ENCODE measurements at places on chromosomes 4 and X.

DNA sequence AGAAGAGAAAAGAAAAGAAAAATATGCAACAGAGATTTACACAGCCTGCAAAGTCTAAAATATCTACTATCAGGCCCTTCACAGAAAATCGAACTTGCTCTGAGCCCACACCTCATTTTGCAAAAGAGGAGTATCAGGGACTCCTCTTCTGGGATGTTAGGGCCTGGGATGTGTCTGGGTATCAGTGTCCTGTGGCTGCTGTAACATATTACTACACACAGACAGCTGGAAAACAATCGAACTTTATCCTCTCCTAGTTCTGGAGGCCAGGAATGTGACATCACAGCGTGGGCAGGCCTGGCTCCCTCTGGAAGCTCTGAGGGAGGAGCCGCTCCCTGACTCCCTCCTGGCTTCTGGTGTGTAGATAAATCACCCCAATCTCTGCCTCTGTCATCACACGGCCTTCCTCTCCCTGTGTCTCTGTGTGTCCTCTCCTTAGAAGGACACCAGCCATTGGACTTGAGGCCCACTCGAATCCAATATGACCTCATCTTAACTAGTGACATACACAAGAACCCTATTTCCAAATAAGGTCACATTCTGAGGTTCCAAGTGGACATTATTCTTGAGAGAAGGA, 52.9 kb downstream of the PPP2R2C start:
- no peak for DNase-seq

- DNase-seq, result no peak
These were observed 100.2 kb upstream of the ANXA3 start for GRCh38 chr4:78451407-78451806.

DNA sequence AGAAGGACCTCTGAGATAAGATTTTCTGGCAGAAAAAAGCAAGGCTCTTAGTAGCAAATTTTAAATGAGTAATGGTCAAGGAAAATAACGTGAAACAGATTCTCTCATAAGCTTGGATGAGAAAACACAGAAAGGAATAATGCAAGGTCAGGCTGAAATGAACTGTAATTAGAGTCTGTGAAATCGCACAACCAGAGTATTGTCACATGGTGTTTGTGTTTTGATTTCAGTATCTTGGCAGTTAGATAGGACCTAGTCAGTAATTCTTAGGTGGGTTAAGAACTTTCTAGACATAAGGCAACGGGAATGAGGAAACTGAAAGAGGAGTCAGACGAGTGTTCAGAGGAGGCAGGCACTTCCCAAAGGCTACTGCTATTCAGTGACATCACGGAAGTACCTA, 34.6 kb downstream of the LIMCH1 start:
- no peak for DNase-seq

GRCh38 chr4:141410839-141411238, 190.1 kb downstream of the ZNF330 start:
- DNase-seq, result no peak

- peak; percentile 72 for DNase-seq
These were observed 5.6 kb upstream of the ADD1 start for GRCh38 chr4:2837904-2838496.

GRCh38 chr4:3780347-3781171, 14.4 kb downstream of the ADRA2C start:
- no peak for DNase-seq

- DNase-seq, result no peak
These were observed 1.0 kb downstream of the PRDX4 start for GRCh38 chrX:23668335-23668734.

DNA sequence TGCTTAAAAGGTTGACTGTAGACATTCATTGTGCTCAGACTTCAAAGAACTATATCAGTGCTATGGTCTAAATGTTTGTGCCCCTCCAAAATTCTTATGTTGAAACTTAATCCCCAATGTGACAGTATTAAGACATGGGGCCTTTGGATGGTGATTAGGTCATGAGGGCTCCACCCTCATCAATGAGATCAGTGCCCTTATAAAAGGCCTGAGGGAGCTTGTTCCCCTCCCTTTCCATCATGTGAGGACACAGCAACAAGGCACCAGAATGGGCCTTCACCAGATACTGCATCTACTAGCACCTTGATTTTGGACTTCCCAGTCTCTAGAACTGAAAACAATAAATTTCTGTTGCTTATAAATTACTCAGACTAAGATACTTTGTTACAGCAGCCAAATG, 28.3 kb downstream of the CLOCK start:
- DNase-seq, result no peak

DNA sequence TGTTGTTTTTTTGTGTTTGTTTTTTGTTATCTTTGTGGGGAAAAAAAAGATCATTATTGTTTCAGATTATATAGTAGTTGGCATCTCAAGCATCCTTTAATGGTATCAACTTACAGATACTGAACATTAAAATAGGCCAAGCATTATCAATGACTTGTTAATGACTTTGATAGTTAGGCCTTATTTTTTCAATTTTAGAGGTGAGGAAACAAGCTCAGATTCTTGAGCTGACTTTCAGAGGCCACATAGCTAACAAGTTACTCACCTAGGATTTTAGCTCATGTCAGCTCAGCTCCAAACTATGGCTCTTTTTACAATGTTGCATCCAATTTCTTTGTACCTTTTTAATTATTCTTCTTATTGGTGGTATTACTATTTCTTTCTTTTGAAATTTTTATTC, 471 bp upstream of the PLAC8 start:
- no peak for DNase-seq

GRCh38 chr4:105474099-105474518, 247 bp upstream of the PPA2 start:
- no peak for DNase-seq

- no peak for DNase-seq
These were observed 114.4 kb downstream of the WDFY3 start for GRCh38 chr4:84852081-84852480.

DNA sequence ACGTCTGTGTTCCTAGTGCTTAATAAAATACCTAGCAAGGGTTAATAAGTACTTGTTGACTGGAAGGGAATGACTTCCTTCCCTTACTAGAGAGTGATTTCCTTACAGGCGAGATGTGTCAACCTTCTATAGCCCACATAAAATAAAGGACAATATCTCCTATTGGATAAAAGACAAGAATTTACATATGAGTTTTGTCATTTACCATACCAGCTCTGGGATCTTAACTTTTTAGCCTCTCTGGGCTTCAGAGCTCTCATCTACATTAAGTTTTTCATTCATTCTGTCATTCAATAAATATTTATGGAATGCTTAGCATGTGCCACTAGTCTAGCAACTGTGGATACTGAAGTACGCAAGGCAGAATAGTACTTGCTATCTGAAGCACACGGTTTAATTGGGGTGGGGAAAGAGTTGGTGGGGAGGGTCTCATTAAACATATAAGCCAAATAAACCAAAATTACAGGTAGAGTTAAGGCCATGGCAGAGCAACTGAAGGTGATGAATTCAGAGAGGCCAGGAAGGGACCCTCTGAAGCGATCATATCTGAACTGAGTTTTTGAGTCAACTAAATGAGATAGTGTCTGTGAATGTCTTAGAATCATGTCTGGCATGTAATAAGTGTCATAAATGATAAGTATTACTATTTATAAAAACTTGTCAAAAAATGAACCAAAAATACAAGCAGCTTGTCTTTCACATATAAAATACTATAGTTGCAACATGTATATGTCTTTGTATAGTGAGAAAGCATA, 91.6 kb upstream of the BMP2K start:
- DNase-seq, result no peak

DNA sequence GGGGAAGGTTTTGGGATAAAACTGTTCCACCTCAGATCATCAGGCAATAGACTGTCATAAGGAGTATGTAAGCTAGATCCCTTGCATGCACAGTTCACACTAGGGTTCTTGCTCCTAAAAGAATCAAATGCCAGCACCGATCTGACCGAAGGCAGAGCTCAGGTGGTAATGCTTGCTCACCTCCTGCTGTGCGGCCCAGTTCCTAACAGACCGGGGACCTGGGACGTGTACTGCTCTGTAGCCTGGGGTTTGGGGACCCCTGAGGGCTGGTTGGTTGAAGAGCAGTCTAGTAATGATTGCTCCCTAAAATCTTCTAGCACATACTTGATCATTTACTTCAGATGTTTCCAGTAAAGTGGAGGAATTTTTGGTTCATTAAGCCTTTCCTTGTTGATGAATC, 173.1 kb upstream of the SLIT2 start:
- DNase-seq, result no peak

DNA sequence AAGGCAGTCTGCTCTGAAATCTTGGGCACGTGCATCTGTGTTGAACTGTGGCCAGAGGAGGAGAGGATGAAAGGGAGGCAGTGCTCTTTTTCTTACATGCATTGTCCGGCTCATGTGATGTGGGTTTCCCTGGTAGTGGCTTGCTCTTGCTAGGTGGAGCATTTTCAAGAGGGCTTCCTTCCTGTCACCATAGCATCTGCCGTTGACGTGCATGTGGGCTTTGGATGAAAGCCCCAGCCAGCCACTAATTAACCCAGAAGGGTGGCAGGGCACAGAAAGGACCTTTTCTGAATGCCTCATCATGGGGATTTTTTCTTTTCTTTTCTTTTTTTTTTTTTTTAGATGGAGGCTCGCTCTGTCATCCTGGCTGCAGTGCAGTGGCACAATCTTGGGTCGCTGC, 121.3 kb downstream of the GPR143 start:
- peak; percentile 11 for DNase-seq

DNA sequence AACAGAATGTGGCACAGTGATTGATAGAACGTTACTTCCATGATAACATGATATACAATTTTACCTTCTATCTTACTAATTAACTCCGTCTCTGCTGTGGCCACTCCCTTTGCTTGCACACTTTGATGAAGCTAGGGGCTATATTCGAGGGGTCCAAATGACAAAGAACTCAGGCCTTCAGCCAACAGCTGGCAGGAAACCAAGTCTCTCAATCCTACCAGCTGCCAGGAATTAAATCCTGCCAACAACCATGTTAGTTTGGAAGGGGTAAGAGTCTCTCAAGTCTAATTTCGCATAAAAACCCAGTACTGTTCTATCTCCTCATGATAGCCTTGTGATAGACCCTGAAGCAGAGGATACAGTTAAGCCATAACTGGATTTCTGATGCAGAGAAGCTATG, 1122.9 kb upstream of the PCDH10 start:
- DNase-seq, result no peak

GRCh38 chr4:183838987-183839712, 66.0 kb upstream of the STOX2 start:
- DNase-seq, result no peak

- DNase-seq, result no peak
These were observed 159.8 kb upstream of the KIT start for GRCh38 chr4:54497947-54498346.

- DNase-seq, result peak; percentile 54
These were observed 586 bp downstream of the BCAP31 start for GRCh38 chrX:153723351-153724251.

DNA sequence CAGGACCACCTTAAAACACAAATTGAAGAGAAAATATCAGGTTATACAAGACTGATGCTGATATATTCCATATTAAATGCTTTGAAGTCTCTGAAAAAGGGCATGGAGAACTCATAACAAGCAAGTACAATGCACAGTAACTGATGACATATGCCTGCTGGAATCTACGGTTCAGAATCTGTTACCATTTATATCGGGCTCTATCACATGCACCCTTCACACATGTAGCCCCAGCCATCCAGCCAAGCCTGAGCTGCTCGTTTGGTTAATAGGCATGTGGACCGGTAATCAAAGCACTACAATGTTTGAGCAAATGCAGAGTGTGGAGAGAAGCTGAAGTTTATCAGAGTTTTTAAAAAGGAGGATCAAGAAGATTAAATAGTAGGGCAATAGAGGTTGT, 11.8 kb downstream of the COMMD8 start:
- DNase-seq, result no peak

- no peak for DNase-seq
These were observed 13.1 kb upstream of the AFF1 start for GRCh38 chr4:86921608-86922252.

GRCh38 chr4:6763330-6763851, 19.1 kb upstream of the KIAA0232 start:
- DNase-seq, result no peak

- DNase-seq, result no peak
These were observed 15.4 kb downstream of the LRP2BP start for GRCh38 chr4:185380320-185380719.

- no peak for DNase-seq
These were observed 1454.8 kb downstream of the FSTL5 start for GRCh38 chr4:160709026-160709425.

DNA sequence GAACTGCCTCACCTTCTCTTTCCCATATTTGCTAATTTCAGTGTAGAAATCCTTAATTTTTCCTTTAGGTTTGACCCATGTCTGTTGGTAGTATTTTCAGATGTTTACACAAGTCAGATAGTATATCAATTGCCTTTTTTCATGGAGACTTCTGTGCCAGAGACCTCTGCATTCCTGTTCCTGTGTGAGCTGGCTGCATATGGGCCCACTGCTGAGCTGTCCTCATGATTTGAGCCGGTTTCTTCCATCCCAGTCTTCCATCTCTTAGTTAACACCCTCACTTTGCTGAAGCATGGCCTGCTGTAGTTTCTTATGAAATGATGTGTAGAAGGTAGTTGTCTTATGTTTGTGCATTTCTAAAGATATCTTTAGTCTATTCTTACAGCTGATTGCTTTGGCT, 40.0 kb downstream of the CDS1 start:
- DNase-seq, result no peak

DNA sequence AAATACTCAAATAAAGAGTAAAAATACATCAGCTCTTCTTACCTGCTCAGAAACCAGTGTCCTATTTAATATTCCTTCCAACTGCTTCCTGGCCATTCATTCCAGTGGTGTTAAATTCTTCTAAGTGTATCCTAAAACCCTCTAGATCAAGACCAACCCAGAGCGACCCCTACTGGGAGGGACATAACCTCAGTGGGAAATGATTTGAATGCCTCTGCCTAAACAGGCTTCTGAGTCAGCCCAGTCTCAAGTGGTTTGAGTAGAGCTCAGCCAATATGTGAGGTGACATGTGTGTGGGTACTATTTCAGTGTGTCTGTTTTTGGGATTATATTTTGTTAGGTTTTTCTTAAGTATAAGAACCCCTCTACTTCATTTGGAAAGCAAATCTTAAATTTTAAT, 133.6 kb upstream of the ARHGEF9 start:
- no peak for DNase-seq

- DNase-seq, result no peak
These were observed 70.7 kb upstream of the ANXA10 start for GRCh38 chr4:168021666-168022065.

DNA sequence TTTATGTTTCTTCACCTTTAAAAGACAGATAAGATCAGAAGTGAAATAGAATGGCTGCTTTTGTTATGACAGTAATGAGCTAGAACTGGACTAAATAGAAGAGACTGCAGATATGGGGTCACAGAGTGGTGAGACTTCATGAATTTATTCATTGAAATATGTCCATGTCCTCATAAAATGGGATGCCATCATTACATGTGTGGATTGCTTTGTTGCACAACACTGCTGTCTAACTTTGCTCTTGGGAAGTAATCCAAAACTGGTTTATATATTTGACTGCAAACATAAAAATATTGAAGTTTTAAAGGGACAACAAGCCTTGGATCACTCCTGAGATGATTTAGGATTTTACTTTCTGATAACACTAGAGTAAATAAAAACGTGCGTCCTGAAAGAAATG, 209.2 kb upstream of the FAT4 start:
- no peak for DNase-seq
